ENCODE measurements at places on chromosomes 4 and X.

DNA sequence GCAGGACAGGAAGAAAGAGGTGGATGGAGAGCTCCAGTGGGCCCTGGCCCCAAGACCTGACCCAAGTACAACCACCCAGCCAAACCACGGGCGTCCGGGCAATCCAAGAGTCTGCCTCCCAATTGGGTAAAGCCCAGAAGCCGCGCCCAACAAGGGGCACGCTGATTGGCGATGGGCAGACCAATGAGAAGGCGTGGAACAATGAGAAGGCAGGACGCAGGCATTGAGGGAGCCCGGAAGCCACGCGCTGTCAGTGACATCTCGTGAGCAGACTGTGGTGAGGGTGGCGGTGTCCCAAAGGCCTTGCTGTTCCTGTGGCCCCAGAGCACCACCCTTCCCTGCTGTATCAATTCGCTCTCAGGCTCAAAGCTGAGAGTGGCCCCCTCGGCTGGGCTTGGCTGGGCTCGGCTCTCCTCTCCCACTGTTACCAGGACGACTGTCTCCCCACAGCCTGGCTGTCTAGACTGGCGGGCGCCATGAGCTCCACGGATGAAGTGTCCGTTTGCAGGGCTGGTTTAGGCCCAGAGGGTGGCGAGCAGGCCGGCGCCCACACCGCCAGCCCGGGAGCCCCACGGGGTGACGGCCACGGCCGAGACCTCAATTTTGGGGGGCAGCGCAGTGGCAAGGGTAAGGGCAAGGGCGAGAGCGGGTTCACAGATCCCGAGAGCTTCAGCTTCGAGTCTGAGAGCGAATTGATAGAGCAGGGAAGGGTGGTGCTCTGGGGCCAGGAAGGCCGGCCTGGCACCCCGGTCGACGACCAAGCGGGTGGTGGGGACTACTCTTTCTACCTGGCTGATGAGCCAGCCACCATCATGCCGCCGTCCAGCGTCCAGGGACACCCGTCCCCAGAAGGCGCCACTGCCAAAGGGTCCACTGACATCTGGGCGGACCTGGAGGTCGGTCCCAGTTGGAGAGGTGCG lies at the start of gene LOC101059915:
Gene LOC101059915, plus strand, starts transcription at position 219 of the 920 bp plus-strand sequence.
- no peak for DNase-seq

GRCh38 chr4:3674479-3674851 lies 91.7 kb upstream of the ADRA2C start:
- no peak for DNase-seq

- DNase-seq = no peak
Observed at GRCh38 chr4:14392378-14392777, 609.9 kb upstream of the CPEB2 start.

- no peak for DNase-seq
Observed at GRCh38 chr4:124401606-124402005, 310.9 kb downstream of the ANKRD50 start.

- DNase-seq = no peak
Observed at GRCh38 chr4:137647375-137647774, 115.1 kb upstream of the PCDH18 start.
